ENCODE measurements at places on chromosomes 6 and 20. TPM values are rescaled to one million over a fixed set of nuclear protein-coding genes. Genes with fewer than 3 reads are reported as not detected.

DNA sequence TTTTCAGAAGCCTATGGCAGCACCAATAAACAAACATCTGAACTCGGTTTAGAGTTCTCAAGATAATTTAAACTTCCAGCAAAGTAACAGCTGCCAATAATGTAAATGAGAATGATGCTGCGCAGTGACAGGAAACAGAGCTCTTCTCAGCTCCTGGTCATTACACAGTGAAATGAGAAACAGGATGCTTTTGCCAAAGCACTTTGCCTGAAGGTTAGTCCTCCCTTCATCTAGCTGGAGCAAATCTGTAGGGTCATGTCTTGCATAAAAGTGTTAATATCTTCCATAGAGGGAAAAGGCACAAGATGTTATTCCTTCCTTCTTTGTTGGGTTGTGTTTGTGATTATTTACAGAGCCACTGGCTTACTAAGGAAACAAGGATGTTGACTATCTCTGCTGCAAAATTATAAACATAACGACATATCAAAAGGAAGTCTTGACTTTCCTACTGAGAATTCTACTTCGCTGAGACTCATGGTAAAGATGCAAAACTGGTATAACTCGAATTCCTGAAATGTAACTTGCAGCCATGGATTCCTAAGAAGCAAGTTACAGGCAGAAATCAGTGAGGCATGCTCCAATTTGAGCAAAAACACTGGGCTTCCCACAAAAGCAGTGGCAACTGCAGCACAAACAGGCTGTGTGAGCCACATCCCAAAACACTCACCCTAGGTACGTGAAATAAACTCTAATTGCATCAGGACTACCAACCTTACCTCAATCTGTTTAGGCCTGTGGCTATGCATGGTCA lies 102.5 kb upstream of the BEND6 start:
- no peak for DNase-seq

DNA sequence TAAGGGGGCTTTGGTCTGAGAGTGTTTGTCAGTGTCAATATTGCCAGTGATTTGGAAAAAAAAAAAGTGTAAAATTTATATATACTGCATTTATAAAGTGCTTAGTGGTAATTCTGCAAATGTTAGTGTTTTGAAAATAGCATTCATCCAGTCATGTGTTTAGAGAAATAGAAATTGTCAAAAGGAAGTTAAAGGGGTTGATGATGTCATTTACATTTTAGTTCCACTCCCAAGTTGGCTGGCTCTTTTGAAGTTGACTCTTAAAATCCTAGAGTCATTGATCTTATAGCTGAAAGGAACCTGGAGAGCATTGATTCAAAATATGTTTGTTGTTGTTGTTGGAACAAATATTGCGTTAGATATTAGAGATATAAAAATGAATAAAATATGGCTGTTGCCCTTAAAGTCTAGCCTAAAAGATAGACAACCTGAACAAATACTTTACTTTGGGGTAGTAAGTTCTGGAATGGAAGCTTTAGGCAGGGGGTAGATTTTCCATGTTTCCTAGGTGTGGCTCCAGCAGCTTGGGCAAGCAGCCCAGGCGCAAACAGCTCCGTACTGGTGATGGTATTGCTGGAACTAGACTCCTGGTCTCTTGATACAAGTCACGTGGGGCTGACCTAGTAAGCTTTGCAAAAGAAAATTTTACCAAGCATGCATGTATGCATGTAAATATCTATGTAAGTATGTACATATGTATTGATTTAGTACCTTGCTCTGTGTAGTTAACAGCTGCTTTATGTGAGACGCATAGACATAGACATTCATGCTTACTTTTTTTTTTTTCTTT lies 46.3 kb downstream of the HIVEP1 start:
- peak; percentile 23 for DNase-seq

GRCh38 chr6:130367767-130368166 lies 1.9 kb downstream of the TMEM200A start:
- no peak for DNase-seq

DNA sequence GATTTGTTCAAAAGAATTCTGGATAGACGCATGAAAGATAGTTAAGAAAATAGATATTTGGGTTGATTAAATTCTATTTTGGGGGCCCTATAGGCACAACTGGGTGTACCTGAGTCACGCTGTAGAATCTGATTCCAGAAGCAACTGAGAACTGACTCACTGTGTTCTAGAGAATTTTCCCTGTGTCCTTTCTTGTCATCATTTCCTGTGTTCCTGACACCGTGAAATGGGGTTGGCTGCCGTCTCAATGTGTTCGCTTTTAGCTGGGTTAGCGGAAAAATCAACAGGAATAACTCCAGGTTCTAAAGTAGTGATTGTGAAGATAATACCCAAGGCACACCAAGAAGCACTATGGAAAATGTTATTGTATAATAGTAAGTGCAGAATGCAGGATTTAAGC lies 5.0 kb downstream of the GCNT2 start:
- DNase-seq: no peak

DNA sequence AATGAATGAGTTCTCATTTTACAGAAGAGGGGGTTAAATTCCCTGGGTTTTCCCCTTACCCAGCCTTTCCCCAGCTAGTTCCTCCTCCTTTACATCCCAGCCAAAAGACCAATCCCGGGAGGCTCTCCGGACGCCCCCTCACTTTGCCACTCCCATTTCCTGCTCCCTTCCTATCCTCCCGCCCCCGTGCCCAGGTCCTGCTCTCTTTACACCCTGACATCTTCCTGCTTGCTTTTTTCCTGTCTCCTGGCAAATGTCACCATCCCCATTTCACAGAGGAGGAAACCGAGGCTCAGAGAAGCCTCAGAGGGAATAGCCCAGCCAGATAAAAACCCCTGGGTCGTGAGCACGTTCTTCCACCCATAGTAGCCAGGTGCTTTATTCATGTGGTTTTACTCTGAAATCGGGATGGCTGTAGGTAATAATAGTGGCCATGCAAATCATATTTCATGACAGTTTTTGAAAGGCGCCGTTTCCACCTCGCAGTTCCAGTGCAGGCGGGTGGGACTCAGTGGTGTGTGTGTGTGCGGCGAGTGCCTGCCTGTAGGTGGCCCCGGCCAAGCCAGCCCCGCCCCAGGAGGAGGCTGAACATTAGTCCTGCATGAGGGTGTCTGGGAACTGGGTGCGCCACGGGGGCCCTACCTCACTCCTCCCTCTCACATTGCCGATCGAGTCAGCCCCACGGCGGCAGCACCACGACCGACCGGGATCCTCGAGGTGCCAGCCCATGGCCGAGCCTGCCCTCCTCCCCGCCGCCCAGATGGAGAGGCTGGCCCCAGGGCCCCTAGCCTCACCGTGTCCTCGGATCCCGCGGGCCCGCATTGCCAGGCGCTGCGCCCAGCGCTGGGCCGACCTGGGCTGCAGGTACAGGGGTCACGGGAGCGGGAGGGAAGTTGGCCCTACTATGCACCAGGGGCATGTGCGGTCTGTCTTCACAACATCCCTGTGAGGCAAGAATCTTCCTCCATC lies at the start of gene ARHGAP40:
Gene ARHGAP40 (plus strand): TSS at position 594 of the 969 bp plus-strand sequence.
- DNase-seq: no peak

The VSX1 gene
- 0.37 TPM for polyA plus RNA-seq

The HRH3 gene
- not detected for polyA plus RNA-seq

The TGM3 gene
- polyA plus RNA-seq: 0.22 TPM
